ENCODE measurements at places on chromosomes 6 and 20. TPM values are rescaled to one million over a fixed set of nuclear protein-coding genes. Genes with fewer than 3 reads are reported as not detected.

DNA sequence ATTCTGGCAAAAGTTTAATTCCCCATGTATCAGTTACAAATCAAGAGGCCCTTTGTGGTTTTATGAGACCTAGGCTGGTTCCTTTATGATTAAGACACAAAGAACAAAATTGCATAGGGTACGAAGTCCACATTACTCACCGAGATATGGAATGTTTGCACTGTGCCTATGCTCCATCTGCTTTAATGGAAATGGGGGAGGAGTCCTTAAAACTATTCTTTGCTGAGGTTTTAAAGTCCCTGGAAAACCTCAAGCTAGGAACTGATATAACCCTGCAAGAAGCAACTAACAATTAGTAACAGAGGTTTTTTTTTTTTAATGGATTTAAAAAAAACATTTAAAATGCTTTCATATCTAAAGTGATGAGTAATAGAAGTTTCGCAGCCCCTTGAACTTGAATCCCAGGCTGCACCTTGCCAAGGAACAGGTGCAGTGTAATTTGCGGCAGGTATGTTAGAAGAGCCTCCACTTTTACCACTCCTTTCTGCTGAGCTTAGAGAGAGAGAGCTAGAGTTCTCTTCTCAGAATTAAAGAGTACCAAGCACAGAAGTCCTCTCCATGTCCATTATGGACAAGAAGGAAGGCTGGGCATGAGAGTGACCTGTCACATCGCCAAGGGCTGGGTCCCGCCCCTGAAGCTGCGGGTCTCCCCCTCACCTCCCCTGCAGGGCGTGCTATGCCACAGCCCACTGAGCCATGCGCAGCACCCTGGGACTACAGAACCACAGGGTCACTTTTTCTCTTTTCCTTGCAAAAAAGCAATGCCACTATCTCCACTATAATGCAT is 2.3 kb downstream of the SERPINB1 start:
- no peak for DNase-seq

The TTK gene
- polyA plus RNA-seq, result 5.7 TPM

DNA sequence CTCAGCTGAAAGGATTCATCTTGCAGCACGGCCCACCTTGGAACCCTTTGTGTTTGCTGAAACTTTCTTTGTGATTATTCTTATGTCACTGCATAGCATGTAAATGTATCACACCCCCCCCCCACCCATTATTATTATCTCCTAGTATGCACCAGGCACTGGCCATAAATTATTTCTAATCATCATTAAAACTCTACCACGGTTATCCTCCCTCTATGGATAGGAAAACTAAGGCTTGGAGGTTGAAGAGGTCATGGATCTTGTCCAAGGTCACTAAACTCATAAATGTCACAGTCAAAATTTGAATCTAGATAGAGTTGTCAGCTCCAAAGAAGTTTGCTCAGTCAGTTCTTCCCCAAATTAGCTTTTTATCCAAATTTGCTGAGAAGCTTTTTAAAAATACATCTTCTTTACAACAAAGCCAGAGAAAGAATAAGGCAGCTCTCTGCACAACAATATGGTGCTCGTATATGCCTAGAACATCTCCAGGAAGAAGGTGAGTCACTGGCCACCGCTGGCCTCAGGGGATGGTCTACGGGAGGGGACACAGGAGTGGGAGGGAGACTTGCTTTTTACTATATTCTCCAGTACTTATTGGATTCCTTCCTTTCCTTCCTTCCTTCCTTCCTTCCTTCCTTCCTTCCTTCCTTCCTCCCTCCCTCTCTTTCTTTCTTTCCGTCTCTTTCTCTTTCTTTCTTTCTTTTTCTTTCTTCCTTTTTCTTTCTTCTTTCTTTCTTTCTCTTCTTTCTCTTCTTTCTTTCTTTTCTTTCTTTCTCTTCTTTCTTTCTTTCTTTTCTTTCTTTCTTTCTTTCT is 134.5 kb downstream of the VEGFA start:
- no peak for DNase-seq

- no peak for DNase-seq
These were observed 1.7 kb downstream of the SDCBP2 start for GRCh38 chr20:1327241-1327653.

- no peak for DNase-seq
These were observed 6.3 kb upstream of the TGM3 start for GRCh38 chr20:2289475-2289874.

DNA sequence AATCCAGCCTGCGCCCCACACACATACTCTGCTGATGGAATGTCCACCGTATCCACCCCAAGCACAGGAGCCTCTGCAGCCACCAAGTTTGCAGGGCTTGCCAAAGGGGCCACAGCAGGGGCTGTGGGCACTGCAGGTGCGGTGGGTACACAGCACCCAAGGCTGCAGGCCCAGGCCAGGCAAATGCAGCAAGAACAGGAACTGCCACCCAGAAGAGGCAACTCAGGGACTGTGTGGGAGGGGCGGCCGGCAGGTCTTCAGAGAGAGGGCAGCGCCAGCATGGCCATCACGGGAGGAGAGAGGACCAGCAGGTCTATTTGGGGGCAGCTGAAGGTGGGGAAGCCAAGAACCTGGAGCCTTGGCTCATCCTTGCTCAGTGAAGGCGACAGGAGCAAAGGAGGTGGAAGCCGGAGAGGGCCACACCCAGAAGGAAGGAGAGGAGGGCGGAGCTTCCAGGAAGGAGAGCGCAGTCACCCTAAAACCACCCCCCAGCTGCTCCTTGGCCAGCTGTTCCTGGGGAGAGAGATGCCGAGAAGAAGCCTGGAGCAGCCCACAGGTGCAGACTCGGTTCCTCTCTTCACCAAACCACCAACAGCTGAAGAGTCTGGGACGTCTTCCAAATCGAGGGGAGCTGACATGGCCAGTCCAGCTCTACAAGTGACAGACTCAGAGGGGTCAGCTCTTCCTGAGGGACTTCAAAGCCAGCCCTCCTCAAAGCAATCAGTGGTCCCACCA is 265.1 kb upstream of the CDYL start:
- peak; percentile 65 for DNase-seq

DNA sequence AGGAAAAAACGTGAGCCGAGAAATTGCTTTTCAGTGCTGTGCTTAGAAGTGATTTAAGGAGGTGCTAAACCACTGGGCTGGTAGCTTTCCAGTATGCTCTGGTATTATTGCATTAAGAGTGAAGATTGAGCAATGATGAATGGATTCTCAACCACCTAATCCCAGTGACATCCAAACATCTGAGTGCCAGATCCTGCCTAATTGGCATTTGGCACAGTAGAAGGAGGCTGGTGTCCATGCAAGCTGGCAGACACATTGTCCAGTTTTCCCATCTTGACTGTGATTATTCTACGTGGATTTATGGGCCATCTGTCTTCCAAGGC is 398.0 kb upstream of the PLCB4 start:
- DNase-seq, result no peak

- no peak for DNase-seq
These were observed 204.6 kb upstream of the HEY2 start for GRCh38 chr6:125544819-125545218.

- no peak for DNase-seq
These were observed at the start of gene TP53TG5 for GRCh38 chr20:45378191-45378590. Gene TP53TG5 (minus strand): TSS chr20:45378325. CDS start chr20:45378236, 89 bp downstream.

The KIFC1 gene
- 18.1 TPM for polyA plus RNA-seq

GRCh38 chr6:65979120-65979519 is 272.1 kb upstream of the EYS start:
- DNase-seq, result no peak

DNA sequence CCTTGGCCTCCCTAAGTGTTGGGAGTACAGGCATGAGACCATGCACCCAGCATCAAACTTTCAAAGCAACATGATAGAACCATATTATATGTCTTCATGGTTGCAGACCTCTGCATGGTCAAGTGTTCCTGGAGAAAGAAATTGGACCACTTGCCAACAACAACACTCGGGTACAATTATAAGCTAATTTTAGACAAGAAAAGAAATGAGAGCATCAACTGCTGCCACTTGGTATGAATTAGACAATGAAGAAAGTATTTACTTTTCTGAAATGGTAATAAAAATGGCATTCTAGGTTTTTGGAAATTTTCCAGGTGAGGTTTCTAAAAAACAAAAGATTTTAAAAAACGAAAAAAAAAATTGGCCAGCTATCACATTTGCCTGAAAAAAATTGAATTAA is 7.7 kb upstream of the PM20D2 start:
- no peak for DNase-seq

DNA sequence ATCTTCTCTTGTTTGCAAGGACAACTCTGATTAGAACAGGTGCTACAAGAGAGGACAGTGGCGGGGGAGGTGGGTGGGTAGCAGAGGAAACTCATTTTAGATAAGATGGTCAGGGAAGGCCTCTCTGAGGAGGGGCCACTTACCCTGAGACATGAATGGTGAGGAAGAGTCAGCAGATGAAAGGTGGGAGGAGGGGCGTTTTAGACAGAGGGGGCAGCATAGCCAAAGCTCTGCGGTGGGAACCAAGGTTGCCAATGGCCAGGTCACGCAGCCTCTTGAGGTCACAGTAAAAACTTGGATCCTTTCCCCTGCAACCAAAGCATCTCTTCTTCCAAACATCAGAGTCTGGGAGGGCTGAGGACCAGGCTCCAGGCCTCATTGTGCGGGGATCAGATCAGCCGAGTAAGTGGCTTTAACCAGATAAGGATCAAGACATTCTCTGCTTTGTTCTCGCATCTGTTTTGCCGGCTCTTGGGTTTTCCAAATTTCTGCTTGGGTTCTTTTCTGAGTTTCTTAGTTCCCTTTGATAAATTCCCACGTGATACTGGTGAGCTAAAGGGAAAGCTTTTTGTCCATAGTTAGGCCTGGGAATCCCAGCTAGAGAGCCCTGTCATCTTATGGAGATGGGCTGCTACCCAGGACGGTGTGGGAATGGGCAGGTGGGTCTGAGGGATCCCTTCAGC is 5.5 kb upstream of the CD40 start:
- DNase-seq, result no peak

The DHX16 gene
- polyA plus RNA-seq, result 27.7 TPM

- no peak for DNase-seq
These were observed 50.1 kb upstream of the SMIM29 start for GRCh38 chr6:34298941-34299340.

The COL12A1 gene
- polyA plus RNA-seq, result 256 TPM

DNA sequence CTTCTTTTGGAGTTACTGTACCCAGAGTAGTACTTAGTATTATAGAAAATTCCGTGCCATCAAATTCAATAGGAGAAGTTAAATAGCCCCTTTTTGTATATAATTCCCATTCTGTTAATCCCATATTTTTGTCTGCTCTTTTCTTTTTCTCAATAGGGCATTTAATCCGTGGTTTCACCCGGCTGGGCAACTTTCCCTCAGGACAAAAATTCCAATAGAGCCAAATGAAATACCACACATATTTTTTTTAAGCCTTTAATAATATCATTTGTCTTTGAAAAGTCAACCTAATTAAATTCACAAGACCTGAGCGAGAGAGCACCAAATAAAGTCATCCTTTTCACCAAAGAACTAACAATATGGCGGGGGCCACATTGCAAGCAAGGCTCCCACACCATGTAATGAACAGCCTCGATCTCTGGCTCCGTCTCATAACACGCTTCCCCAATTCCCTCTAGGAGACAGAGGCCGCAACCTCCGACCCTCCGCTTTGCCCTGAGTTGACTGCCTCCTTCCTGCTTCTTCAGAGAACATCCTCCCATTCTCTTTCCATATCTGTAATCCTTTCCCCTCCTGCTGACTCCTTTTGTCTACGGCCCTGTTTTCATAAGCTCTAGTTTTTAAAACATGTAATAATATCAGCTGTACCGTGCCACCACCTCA is 13.6 kb downstream of the NHSL1 start:
- DNase-seq, result no peak

DNA sequence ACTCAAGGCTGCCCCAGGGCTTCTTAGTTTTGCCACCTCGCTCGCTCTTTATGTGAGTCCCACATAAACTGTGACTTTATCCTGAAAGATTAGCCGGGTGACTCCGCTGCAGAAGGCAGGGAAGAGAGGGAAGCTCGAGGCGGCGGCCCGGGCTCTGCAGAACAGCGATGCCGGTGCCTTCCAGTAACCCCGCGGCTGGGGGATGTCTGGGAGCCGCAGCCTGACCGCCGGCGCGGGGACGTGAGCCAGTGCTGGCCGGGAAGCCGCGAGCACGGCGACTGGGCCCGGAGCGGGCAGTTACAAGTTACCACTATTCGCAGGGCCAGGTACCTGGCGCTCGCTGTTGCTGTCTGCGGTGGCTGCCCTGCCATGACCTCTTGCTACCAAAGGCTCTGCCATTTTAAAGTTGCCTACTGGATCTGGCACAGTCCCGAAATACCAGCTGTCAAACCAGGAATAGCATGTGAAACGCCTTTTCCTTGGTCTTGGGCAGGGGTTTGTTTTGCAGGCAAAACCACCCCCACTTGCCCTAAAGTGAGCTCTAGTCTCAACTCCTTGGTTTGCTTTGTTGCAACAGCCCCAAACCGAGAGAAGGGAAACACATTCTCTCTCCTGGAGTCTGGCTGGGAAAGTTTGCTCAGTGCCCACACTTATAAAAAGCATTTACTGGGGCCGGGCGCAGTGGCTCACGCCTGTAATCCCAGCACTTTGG is 124.0 kb upstream of the SLC2A12 start:
- DNase-seq, result peak; percentile 51

- DNase-seq, result no peak
These were observed 51.3 kb upstream of the SAMD3 start for GRCh38 chr6:130274007-130274406.

DNA sequence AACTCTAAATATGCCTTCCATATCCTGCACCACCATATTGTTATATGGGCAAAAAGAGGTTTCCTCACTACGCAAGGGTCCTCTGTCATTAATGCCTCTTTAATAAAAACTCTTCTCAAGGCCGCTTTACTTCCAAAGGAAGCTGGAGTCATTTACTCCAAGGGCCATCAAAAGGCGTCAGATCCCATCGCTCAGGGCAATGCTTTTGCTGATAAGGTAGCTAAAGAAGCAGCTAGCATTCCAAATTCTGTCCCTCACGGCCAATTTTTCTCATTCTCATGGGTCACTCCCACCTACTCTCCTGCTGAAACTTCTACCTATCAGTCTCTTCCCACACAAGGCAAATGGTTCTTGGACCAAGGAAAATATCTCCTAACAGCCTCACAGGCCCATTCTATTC is 30.3 kb upstream of the ZBTB22 start:
- DNase-seq, result no peak

DNA sequence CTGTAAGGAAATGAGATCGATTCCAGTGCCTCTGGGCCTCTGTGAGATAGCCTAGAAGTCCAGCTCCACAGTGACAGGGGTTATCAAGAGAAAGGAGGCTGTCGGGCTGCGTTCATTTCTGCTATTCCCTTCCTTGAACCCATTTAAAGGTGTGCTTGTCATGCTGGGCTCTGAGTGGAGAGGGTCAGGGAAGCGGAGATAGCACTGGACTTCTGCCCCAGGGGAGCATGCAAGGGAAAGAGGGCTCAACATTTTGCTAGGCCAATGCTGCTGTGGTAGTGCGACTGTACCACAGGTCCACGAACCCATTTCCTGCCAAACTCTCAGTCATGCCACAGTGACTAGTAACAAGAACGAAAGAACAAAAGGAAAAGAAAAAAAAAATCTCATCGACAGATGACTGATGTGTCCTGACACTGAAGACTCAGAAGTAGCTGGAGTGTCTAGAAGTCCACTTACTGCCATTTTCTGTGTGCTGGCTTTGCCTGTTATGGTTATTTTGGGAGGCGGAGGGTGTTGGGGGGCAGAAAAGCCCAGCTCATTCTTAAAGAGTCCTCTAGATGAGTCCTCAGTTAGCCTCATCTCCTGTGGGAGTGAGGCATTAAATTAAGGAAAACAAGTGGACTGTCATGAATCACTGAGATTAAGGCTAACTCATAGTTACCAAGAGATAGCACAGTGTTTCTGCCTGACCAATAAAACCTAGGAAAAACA is 8.1 kb downstream of the NEDD9 start:
- DNase-seq, result no peak

- DNase-seq, result no peak
These were observed 61.3 kb upstream of the FERMT1 start for GRCh38 chr20:6184086-6184485.

The SLC35D3 gene
- not detected for polyA plus RNA-seq

The C6orf58 gene
- polyA plus RNA-seq, result 1.0 TPM

Data from hindlimb muscle (tissue), 1 donor.